HFFc6 (cell line): ENCODE measurements at places on chromosomes 12 and 14. TPM values are rescaled to one million over a fixed set of nuclear protein-coding genes. Genes with fewer than 3 reads are reported as not detected.

- DNase-seq = no peak
- no peak overlapping the region for H3K27ac ChIP-seq
- H3K4me3 ChIP-seq = no peak overlapping the region
- H3K4me1 ChIP-seq = peaks cover 13% of the 10 kb centered on the region
- no peaks in the 10 kb centered on the region for H3K27me3 ChIP-seq
These were observed 72.5 kb downstream of the NEDD1 start for GRCh38 chr12:96979532-96979931.

Gene KRT7
- 70.0 and 376 TPM in 2 replicates for total RNA-seq

GRCh38 chr14:29743531-29743930, 184.1 kb downstream of the PRKD1 start:
- no peak overlapping the region for H3K27ac ChIP-seq
- no peaks in the 10 kb centered on the region for H3K27me3 ChIP-seq
- no peaks in the 10 kb centered on the region for H3K36me3 ChIP-seq
- H3K4me1 ChIP-seq = peaks cover 15% of the 10 kb centered on the region

Gene CACNA2D4
- total RNA-seq = 0.21 to 0.24 TPM in 2 of 3 replicates, not detected in the other

Gene LALBA
- total RNA-seq = not detected in 3 replicates

DNA sequence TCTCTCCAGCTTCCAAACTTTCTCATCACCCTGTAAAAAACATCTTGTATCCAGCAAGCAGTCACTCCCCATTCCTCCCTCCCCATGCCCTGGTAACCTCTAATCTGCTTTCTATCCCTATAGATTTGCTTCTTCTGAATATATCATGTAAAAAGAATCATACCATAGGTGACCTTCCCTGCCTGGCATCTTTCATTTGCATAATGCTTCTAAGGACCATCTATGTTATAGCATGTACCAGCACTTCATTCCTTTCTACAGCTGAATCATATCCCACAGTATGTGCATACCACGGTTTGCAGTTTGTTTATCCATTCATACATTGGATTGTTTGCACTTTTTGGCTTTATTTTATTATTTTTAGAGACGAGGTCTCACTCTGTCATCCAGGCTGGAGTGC, 22.9 kb upstream of the VPS37B start:
- H3K36me3 ChIP-seq = no peaks in the 10 kb centered on the region
- no peak overlapping the region for H3K4me3 ChIP-seq
- H3K4me1 ChIP-seq = peaks cover 41% of the 10 kb centered on the region

Gene TMEM132C
- total RNA-seq = not detected in 3 replicates

DNA sequence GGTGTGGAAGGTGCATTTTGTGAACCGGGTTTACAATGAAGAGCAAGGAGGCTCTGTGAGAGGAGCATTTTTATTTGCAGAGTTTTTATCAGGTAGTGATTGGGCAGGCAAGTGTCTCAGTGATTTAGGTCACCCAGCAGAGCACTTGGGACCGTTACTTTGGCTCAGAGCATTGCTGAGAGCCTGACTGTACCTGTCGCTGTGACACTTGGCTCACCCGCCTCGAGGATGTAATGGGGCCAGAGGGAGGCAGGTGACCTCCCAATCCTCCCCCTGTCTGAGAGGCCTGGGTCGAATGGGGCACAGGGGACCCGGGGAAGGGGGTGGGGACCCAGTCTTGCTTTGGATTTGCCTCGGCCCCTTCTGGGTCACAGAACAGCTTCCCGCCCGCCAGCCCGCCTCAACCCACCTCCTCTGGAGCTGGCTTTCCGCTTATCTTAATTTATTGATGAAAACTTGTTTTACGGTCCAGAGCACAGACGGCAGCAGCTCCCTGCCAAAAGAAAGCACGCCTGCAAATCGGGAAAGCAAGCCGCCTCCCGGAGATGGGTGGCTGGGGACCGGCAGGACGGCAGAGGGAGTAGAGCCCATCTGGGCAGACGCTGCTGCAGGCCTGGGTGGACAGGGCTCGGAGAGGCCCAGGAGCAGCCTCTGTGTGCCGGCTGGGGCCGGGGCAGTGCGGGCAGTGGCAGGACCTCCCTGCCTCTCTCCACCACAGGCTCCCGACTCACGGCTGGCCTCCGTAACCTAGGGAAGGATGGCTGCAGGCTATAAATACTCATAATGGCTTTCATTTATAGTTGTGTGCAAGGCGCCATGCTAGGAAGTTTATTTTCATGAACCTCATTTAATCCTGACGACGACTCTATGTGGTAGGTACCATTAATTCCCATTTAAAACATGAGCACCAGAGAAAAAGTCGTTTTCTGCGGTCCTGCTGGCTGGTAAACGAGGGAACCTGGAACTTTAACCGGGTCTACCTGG, 187.1 kb downstream of the TSPAN9 start:
- no peak for DNase-seq
- no peaks in the 10 kb centered on the region for H3K4me1 ChIP-seq
- no peak overlapping the region for H3K4me3 ChIP-seq
- H3K27me3 ChIP-seq = peaks cover 5% of the 10 kb centered on the region; the same call in 1 of the 2 replicates
- no peak overlapping the region for H3K27ac ChIP-seq
- no peaks in the 10 kb centered on the region for H3K36me3 ChIP-seq

Gene TMEM179
- total RNA-seq = not detected in 2 replicates

DNA sequence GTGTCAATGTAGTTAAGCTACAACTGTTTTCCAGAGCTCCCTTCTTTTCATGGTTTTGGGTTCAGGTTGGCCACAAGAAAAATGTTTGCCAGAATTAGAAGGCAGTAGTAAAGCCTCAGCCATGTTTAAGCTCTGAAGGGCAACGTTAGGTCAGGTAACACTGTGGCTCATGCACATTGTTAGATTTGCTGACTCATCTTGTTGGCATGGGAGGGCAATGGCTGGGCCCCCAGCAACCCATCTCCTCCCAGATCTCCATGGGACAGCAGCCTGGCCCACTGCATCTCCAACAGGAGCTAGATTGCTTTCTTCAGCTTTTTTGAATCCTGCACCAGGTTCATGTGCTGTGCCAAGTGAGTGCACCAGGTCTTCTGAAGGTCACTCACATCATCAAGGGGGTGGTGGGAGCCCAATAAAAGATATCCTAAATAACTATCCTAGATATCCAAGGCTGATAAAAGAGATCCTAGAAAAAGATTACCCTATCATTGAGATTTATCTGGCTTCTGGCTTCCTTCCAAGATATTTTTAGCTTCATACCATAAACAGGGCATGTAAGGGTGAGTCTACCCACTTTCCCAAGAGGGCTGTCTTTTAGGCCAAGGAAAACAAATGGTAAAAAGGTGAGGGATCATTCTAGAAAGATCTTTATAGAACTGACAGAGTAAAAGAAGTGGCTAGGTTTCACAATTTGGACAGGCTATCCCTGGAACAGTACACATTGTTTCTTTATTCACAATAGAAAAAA, 28.9 kb downstream of the PTGER2 start:
- peak overlapping the region; percentile 57; the same call in 1 of the 2 replicates for H3K27ac ChIP-seq
- peak; percentile 43 for DNase-seq

GRCh38 chr14:93880021-93880820, 46.9 kb upstream of the FAM181A start:
- no peaks in the 10 kb centered on the region for H3K36me3 ChIP-seq
- peaks cover 2% of the 10 kb centered on the region; the same call in 1 of the 2 replicates for H3K27me3 ChIP-seq
- H3K4me1 ChIP-seq = no peaks in the 10 kb centered on the region
- DNase-seq = no peak
- H3K4me3 ChIP-seq = no peak overlapping the region

DNA sequence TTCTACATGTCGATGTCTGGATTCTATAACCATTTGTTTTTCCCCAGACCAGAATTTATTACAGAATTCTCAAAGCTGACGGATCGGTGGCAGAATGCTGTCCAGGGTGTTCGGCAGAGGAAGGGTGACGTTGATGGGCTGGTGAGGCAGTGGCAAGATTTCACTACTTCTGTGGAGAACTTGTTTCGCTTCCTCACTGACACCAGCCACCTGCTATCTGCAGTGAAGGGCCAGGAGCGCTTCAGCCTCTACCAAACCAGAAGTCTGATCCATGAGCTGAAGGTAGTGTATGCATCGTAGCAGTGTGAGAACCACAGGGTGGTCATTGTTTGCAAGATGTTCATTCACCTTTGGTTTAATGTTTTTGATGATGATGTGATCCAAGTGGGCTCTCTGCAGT, 124.0 kb downstream of the ESR2 start:
- H3K27ac ChIP-seq = no peak overlapping the region
- H3K4me3 ChIP-seq = no peak overlapping the region
- H3K36me3 ChIP-seq = no peaks in the 10 kb centered on the region
- H3K4me1 ChIP-seq = peaks cover 2% of the 10 kb centered on the region; the same call in 1 of the 2 replicates
- no peak for DNase-seq

Gene AJUBA
- 68.1 to 80.2 TPM (median 74.4 TPM) in 3 replicates for total RNA-seq

DNA sequence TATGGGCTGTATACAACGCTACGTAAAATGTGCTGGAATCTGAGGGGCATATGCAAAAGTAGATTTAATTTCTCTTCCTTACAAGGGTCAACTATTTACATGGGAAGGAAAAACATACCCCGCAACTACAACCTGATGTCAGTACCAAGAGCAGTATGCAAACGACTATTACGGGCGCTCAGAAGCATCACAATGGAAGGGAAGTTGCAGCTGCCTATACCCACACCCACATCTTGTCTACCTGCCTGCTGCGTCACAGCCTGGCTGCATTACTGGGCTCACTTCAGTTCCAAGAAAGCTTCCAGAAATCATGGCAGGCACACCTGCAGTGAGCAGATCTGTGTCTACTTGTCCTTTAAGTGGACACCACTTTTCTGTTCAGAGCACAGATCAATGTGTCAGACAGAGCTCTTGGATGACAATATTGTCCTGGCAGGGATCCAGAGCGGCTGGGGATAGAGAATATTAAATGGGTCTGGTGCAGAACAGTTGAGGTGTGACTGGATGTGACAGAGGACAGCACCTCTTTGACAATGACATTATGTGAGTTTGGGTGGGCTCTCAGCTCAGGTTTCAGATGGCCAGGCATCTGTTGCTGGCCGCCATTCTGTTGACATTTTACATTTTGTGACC, 41.5 kb upstream of the GNG2 start:
- H3K4me1 ChIP-seq = peaks cover 18% of the 10 kb centered on the region
- H3K27me3 ChIP-seq = peaks cover 2% of the 10 kb centered on the region
- no peak overlapping the region for H3K4me3 ChIP-seq
- no peak overlapping the region for H3K27ac ChIP-seq
- no peaks in the 10 kb centered on the region for H3K36me3 ChIP-seq
- no peak for DNase-seq

GRCh38 chr14:94659256-94659655, 47.1 kb downstream of the SERPINA3 start:
- no peak for DNase-seq
- no peaks in the 10 kb centered on the region; the same call in 1 of the 2 replicates for H3K27me3 ChIP-seq
- no peak overlapping the region for H3K4me3 ChIP-seq
- H3K4me1 ChIP-seq = no peaks in the 10 kb centered on the region
- no peaks in the 10 kb centered on the region; the same call in 1 of the 2 replicates for H3K36me3 ChIP-seq

GRCh38 chr14:63229330-63230059, 25.3 kb downstream of the RHOJ start:
- H3K27ac ChIP-seq = no peak overlapping the region
- H3K27me3 ChIP-seq = no peaks in the 10 kb centered on the region; the same call in 1 of the 2 replicates
- DNase-seq = no peak
- H3K4me3 ChIP-seq = no peak overlapping the region
- H3K36me3 ChIP-seq = no peaks in the 10 kb centered on the region
- H3K4me1 ChIP-seq = peaks cover 5% of the 10 kb centered on the region; the same call in 1 of the 2 replicates

Gene KRT5
- not detected in 2 replicates for total RNA-seq

DNA sequence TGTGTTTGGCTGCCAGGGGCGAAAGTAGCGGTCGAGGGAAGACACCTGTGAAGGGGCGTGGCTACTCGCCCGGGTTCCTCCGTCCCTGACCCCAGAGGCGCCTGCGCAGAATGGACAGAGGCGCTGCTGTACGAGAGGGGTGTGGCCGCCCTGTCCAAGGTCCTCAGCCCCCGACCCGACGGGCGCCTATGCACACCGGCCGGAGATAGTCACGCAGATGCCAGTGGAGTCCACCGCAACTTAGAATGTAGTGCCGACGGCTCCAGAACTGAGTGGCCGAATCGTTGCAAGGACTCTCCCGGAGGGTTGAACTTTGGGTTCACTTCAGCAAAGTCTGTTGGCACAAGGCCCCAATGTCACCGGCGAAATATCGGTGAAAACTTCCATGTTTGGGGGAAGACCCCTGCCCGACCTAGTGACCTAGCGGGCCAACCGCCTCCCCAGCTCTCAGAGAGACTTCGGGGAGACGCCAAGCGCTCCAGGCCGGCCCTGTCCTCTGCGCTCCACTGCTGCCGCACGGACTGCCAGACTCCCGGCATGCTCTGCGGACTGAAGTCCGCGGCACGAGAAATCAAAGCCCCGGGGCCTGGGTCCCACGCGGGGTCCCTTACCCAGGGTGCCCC, 541 bp upstream of the RNU6-7 start:
- DNase-seq = no peak
- peaks cover 41% of the 10 kb centered on the region for H3K4me1 ChIP-seq
- peak overlapping the region; percentile 91 for H3K4me3 ChIP-seq
- no peaks in the 10 kb centered on the region for H3K36me3 ChIP-seq
- no peak overlapping the region for H3K27ac ChIP-seq
- H3K27me3 ChIP-seq = peaks cover 10% of the 10 kb centered on the region

DNA sequence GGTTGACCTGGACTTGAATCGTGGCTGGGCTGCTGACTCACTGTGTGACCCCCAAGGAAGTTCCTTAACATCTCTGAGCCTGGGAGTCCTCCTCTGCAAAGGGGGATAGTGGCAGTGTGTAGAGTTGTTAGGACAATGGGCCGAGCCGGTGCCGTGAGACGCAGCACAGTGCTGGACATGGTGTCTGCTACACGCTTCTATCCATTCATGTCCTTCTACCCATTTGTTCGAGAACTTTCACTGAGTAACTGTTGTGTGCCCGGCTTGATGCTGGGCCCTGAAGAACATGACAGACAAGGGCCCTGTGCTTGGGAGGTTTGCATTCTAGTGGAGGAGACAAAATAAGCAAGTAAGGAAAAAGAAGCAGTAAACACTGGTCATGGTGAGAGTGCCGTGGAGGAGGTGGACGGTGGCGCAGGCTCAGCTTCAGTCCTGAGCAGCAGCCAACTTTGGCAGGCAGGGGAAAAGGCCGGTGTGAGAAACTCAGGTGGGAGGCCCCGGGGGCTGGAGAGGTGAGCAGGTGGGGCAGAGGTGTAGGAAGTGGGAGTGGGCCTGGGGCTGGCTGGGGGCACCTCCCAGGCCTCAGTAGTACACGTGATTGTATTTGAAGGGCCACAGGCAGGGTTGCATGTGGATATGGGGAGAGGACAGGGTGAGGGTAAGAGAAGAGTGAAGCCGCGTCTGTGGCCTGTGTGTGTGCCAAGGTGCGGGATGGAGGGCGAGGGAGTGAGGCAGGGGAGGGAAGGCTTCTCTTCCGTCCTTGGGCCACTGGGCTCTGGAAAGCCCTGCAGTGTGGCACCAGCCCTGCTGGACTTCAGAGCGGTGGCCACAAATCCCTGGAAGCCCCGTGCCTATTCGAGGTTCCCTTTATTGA, 13.8 kb downstream of the VASH1 start:
- DNase-seq = no peak
- H3K4me3 ChIP-seq = no peak overlapping the region
- peaks cover 6% of the 10 kb centered on the region for H3K27me3 ChIP-seq
- H3K4me1 ChIP-seq = peaks cover 20% of the 10 kb centered on the region
- no peak overlapping the region for H3K27ac ChIP-seq

- peak overlapping the region; percentile 29; the same call in 1 of the 2 replicates for H3K27ac ChIP-seq
- no peak overlapping the region; the same call in 1 of the 2 replicates for H3K4me3 ChIP-seq
- H3K36me3 ChIP-seq = no peaks in the 10 kb centered on the region; the same call in 1 of the 2 replicates
- H3K27me3 ChIP-seq = no peaks in the 10 kb centered on the region; the same call in 1 of the 2 replicates
- H3K4me1 ChIP-seq = peaks cover 24% of the 10 kb centered on the region
These were observed 191.1 kb upstream of the BMP4 start for GRCh38 chr14:54147758-54148157.

GRCh38 chr14:50403419-50403818, 6.7 kb upstream of the CDKL1 start:
- peak overlapping the region; percentile 47; the same call in 1 of the 2 replicates for H3K27ac ChIP-seq
- H3K4me1 ChIP-seq = peaks cover 40% of the 10 kb centered on the region
- H3K27me3 ChIP-seq = no peaks in the 10 kb centered on the region; the same call in none of the 2 replicates
- H3K36me3 ChIP-seq = peaks cover 9% of the 10 kb centered on the region; the same call in 1 of the 2 replicates
- DNase-seq = no peak
- no peak overlapping the region for H3K4me3 ChIP-seq
